ENCODE measurements at places on chromosomes 7 and 10.

DNA sequence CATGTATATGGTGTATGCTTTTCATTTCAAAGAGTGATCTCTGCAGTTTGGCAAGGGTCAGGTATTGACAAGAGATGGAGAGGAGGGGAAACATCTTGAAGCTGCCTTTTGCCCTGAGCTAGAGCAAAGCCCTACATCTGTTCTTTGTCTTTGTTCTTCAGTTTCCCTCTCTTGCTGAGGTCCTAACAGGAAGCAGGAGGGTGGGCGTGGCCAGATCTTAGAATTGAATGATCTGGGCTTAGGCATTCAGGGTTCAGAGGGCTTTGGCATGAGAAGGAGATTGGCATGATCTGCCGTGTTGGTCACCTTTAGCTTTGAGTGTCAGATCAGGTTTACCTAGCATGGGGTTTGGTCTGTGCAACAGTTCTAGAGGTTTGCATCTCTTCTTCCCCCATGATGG lies 41.3 kb downstream of the LRMDA start:
- no peak for DNase-seq

DNA sequence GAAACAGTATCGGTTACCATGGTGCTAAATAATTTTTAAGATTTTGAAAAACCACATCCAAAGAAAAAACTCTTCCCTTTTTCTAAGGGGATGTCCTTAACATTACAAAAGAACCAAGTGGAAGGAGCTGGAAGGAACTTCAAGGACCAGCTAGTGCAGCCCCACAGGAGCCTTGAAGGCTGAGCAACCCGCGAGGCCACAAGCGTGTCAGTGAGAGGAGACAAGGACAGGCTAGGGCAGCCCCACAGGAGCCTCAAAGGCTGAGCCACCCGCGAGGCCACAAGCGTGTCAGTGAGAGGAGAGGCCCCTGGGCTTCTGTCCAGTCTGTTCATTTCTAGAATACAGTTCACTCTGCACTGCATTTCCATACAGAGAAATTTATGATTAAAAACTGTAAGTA lies 80.1 kb upstream of the ATP6V0A4 start:
- DNase-seq: no peak

GRCh38 chr10:24703700-24704099 lies 20.0 kb downstream of the ARHGAP21 start:
- no peak for DNase-seq

- DNase-seq: no peak
These were observed 834.3 kb upstream of the C7orf33 start for GRCh38 chr7:147756300-147756699.

- no peak for DNase-seq
These were observed 32.8 kb downstream of the PPP1R9A start for GRCh38 chr7:94940241-94940640.

DNA sequence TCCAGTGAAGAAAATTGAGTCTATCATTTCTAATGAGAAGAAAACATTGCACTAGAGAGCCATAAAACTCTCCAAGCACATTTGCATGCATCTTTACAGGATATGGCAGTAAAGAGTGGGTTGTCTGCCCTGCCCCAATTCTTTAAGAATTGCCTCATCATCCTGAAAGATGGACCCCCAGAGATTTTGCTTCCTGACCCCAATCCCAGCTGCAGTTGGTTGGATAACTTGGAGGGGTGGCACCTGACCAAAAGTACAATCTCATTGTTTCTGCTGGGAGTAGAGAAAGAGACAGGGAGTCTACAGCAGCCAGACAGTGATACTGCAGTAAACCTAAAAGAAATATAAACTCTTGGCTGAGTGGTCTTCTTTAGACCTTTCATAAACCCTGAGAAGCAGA lies 49.1 kb upstream of the ADCY1 start:
- DNase-seq: no peak

- DNase-seq: no peak
These were observed 198.9 kb downstream of the WDR37 start for GRCh38 chr10:1255118-1255517.

DNA sequence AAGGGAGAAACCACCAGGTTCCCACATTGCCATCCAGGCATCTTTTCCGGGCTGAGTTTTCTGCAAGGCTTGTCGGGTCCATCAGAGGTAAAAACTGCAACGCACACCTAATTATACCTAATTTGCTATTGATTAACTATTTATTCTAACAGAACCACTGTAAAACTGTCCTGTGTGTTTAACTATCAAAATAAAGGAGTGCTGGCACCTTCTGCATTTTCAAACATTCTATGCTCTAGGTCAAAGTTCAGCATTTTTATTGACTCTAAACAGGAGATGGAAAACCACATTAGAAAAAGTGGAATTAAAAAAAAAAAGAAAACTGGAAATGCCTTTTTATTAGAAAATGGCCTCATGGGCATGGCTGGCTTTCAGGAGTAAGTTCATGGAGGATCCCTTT lies 82.0 kb downstream of the ADARB2 start:
- no peak for DNase-seq

DNA sequence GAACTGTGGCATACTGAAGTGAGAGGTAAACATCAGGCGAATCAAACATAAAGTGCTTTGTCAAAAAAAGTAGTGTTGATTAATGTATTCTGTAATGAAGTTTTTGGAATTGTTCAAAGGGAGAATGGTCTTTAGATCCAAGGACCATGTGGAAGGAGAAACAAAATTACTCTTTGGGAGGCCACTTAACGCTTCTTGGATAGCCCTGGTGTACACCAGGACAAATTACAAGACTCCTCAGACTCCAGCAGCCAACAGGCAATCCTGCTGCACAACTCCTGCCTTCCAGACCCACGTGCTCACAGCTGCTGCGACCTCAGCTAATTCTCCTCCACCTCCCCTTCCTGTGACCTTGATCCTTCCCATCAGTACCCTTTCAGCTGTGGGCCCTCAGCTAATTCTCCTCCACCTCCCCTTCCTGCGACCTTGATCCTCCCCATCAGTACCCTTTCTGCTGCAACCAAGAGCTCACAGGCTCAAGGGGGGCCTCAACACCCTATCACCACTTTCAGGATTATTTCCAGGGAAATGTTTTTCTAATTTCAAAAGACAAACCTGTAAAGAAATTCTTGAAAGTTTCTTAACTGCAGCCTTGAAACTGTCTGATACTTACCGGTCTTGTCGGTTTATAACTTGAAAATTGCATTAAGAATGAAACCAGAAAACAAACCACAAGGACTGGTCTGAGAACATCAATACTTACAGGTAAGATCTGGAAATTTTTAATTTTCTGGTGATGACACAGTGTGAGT lies 29.7 kb upstream of the DDC start:
- no peak for DNase-seq

- no peak for DNase-seq
These were observed 117.1 kb upstream of the PODXL start for GRCh38 chr7:131673576-131673975.

GRCh38 chr7:757741-758163 lies 30.7 kb upstream of the PRKAR1B start:
- no peak for DNase-seq

GRCh38 chr7:26629696-26630095 lies 234.7 kb downstream of the SKAP2 start:
- no peak for DNase-seq

DNA sequence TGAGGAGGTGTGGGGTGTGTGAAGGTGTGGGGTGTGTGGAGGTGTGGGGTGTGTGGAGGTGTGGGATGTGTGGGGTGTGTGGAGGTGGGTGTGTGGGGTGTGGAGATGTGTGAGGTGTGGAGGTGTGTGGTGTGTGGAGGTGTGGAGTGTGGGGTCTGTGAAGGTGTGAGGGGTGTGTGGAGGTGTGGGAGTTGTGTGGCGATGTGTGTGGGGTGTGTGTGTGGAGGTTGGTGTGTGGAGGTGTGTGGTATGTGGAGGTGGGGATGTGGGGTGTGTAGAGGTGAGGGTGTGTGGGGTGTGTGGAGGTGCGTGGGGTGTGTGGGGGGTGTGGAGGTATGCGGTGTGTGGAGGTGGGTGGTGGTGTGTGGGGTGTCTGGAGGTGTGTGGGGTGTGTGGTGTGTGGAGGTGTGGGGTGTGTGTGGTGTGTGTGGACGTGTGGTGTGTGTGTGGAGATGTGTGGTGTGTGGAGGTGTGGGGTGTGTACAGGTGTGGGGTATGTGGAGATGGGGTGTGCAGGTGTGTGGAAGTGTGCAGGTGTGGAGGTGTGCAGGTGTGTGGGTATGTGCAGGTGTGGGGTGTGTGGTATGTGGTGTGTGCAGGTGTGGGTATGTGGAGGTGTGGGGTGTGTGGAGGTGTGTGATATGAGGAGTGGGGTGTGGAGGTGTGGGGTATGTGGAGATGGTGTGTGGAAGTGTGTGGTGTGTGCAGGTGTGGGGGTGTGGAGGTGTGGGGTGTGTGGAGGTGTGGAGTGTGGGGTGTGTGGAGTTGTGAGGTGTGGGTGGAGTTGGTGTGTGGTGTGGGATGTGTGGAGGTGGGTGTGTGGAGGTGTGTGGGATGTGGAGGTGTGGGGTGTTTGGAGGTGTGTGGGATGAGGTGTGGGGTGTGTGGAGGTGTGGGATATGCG lies 34.5 kb downstream of the SPDYE17 start:
- no peak for DNase-seq

- no peak for DNase-seq
These were observed 34.0 kb downstream of the CCDC186 start for GRCh38 chr10:114140036-114140435.

DNA sequence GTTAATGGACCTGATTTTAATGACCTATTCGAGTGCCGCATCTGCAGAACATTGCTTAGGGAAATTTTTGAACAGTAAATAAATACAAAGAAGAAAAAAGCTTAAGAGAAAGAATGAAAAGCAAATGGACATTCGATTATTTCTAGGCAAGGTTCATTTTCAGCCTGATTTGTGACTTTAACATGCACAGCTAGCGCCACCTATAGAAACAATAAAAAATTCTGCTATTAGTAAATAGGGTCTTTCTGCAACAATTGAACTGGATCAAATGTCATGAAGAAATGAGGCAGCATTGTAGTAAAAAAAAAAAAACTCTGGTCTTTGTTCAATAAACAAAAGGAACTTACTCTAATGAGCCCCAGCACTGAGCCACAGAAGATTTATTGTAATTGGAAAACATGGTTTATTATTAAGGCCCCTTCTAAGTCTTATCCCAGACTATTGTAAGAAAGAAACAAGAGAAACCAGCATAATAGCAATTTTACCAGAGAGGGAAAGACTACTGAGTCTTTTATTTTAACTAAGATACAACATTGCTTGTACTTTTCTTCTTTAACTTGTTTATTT lies 41.4 kb upstream of the GHITM start:
- DNase-seq: no peak

GRCh38 chr10:89204621-89205185 lies 2.4 kb downstream of the CH25H start:
- no peak for DNase-seq

GRCh38 chr10:127307338-127307737 lies 110.9 kb upstream of the INSYN2A start:
- DNase-seq: no peak

DNA sequence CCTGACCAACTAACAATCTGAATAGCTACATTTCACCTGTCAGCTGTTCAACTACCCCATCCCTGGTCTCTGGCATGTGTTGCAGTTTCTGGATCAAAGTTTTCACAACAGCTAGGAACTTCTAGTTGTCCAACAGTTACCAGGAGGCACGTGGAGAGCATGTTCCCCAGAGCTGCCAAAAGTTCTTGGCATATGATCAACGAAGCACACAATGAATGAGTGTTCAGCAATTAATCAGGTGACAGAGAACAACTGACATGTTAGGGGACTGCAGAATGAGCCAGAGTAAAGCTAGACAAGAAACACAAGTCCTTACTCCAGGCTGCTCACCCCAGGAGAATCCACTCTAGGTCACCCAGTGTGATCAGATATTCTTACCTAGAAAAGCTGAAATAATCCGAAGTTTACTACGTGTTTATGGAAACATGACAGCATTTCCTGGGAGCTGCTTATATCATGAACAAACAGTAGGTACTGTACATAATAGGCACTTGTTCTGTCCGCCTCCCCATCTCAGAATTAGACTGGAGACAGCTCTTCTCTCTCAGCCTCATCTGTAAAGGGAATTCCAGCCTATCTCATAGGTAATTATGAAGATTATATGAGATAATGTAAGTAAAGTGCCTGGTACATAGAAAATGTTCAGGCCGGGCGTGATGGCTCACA lies 50.6 kb downstream of the ZNF438 start:
- DNase-seq: no peak

DNA sequence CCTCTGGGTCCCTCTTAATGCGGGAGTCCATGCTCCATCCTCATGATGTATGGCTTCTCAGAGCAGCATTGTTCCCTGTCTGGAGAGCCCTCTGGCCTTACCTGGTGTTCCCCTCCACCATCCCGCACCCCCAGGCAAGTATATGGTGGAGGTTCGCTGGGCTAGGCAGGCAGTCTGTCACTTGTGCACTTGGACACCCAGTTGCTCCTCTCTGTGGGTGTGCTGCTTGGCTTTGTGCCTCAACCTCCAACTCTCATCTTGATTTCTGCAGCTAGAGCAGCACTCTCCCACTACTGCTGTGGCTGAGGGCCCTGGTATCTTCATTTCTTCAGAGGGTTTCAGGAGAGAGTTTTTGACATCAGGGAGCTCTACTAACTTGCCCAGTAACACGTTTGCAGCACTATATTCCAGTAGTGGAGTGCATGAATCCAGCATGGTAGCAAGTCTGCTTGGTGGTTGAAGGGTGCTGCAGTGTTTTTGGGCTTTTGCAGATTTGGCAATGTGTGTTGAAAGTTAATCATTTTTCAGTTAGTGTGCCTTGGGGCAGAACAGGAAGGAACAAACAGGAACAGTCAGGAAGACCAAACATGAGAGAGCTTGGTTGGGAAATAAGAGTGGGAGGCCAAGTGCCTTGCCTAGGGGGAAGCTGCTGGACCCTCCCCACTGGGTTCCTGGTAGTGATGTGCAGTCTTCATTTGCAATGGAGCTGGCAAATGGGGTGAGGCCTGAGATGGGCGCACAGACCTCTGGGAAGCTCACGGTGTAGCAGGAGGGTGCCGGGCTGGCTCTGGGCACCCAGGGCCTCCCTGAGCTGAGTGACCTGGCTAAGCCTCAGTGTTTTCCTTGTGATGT lies 37.4 kb downstream of the TSPAN14 start:
- DNase-seq: no peak

DNA sequence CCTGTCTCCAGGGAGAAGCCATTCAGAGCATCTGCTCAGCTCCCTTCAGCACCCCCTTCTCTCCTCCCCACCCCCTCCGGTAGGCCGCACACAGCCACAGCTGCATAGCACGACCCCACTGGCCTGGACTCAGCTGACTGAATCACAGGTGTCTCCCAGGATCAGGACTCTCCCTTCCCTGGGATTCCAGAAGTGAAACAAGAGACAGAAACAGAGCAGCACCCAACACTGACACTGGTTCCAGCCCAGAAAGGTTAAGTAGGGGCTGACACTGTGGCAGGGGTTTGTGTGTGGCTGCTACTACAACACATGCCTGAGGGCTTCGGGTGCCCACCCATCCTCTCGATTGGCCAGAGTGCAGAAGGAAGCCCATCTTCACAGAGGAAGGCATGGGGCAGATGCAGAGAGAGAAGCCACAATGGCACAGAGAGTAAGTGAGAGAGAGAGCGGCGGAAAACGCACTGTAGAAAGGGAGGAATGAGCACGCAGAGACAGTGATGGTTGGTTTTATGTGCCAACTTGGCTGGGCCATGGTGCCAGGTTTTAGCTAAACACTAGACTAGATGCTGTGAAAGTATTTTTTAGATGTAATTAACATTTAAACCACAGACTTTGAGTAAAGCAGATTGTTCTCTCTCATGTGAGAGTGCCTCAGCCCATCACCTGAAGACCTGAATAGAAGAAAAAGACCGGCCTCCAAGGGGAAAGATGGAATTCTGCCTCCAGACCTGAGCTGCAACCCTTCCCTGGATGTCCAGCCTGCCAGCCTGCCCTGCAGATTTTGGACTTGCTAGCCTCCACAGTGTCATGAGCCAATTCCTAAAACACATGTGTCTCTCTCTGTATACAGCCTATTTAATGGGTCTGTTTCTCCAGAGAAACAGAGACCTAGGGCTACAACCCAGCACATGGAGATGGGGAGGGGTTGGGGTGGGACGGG lies 107.5 kb downstream of the GRB10 start:
- DNase-seq: no peak
